Astrocyte of the cerebellum (primary cell): ENCODE measurements at places on chromosomes 2 and 18.

- DNase-seq, result no peak
Measured at GRCh38 chr2:26246818-26247217, 2.1 kb downstream of the HADHB start.

DNA sequence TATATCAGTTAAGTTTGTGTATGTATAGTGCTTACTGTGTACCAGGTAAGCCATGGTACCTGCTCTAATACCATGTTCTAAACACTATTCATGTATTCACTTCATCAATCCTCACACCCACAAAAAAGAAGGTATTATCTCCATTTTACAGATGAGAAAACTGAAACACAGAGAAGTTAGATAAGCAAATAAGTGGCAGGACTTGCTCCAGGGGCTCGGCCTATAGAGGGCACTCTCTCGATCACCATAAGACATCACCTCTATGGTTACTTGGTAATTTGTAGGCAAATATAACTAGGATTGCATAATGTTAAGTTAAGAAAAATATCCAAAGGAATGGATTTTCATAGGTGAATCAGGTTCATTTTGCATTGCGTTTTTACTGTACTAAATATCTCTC lies 118.1 kb upstream of the FN1 start:
- no peak for DNase-seq

DNA sequence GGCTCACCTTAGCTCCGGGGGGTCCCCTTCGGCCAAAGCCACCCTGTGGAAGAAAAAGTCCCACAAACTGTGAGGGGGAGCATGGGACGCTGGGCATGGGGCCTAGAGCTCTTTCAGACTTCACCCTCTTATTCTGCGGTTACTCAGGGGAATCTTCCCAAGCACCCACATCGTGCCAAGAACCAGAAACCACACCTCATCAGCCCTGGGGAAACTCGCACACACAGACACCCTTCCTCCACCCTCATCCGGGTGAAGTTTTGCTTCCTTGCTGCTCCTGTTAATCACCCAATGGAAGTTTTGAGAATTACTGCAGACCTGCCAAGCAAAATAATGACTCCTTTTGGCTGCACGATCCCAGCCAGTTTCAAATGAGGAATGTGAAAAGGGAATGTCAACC lies 59.1 kb downstream of the COL6A3 start:
- peak; percentile 89 for DNase-seq

GRCh38 chr2:207255565-207256470 lies 90.1 kb upstream of the KLF7 start:
- DNase-seq, result no peak

GRCh38 chr2:68693951-68694350 lies 40.7 kb upstream of the ARHGAP25 start:
- DNase-seq, result no peak

DNA sequence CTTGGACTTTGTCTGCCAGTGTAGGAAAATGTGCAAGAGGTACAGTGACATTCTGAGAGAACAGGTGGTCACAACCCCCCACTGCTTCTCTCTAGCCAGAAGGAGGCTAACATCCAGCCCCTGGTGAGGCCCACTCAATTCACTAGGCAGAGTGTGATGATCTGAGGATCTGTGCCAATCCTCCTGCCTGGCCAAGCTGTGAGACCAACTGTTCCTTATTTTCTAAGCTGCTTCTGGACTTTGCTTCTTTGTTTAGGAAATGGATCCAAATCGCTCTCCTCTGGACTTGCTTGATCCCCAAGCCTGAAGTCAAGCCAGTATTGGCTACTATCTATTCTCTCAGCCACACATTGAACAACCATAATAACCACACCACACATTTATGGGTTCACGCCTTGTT lies 202.8 kb downstream of the PIK3C3 start:
- no peak for DNase-seq

- DNase-seq, result no peak
Measured at GRCh38 chr2:222239945-222240675, 58.7 kb downstream of the PAX3 start.

GRCh38 chr2:46866770-46867246 lies 48.8 kb downstream of the MCFD2 start:
- DNase-seq, result no peak

DNA sequence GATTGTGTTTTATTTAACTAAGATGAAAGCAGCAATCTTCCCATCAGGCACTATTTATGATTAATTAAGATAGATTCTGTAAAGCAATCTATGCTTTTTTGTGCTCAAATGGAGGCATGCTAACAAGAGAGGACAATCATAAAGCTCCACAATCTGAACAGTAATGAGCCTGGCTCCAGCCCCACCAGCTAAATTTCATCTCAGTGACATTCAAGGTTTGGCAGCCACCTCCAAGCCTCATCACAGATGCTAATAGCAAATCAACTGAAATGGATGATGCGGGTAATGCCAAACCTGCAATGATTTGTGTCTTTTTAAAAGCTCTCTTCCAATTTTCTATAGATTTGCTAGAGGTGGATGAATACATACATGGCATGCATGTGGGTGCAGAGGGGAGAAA lies 456.6 kb downstream of the TDRD15 start:
- no peak for DNase-seq

DNA sequence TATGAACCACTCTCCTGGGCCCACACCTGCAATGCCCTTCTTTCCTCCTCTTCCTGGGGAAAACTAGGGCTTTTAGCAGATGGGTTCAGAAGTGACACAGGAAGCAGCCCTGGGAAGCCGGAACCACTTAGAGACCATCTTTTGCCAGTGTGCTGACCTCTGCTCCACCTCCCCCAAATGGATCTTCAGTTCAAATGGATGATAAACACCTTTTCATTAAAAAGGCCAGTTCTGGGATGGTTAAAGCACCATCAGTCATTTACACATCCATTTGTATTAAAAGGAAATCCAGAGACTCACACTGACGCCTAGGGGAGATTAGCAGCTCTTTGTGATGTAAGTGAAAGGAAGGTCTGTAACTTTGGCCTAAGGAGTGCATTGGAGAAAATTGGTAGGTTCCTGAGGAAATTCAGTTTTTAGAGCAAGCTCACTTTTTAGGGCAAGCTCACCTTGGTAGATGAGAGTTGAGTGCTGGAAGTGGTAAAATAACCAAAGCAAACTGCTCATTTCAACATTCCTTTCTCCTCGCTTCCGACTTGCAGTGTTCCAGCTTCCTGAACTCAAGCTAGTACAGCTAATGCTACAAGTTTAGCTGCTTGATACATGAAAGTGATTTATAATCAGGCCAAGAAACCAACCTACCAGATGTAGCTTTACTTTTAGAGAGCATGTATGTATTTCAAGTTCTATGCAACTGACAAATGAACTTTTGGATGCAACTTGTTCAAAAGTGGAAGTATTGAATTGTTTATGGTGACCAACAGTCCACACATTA lies 47.7 kb downstream of the ACTR2 start:
- DNase-seq, result no peak

GRCh38 chr2:47616506-47616905 lies 166.4 kb upstream of the MSH6 start:
- DNase-seq, result no peak

- DNase-seq, result no peak
Measured at GRCh38 chr2:239355724-239356123, 45.1 kb downstream of the HDAC4 start.

- DNase-seq, result no peak
Measured at GRCh38 chr2:43435746-43436145, 160.1 kb downstream of the THADA start.

GRCh38 chr2:239409976-239410375 lies 9.2 kb upstream of the HDAC4 start:
- DNase-seq, result no peak

- no peak for DNase-seq
Measured at GRCh38 chr2:219638948-219639755, 11.7 kb downstream of the SLC4A3 start.

DNA sequence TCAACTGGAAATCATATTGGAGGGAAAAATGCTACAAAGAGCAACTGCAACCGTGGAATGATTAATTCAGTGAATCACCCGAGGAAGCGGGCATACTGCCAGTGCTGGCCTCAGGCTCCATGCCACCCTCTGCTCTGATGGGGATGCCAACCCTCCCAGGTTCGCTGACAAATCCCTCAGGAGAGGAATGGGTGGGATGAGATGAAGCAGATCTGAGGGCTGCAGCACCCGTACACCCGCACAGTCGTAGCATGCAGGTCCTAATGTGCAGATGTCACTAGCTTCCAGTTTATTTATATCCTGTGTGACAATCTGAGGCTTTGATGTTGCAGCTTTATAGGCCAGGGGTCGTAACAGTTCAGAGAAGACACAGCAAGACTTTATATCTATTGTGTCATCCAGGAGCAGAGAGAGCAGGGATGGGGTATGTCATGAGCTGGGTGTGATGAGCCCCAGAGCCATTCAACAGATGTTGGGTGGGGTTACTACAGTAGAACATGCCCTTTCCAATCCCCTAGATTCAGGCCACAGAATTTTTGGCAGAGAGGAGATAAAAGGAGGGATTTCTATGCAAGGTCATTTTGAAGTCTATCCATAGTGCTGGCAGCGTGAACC lies 44.6 kb downstream of the DPP4 start:
- no peak for DNase-seq

GRCh38 chr2:105287692-105288091 lies 41.8 kb downstream of the TGFBRAP1 start:
- DNase-seq, result peak; percentile 19

- no peak for DNase-seq
Measured at GRCh38 chr18:2395427-2396161, 175.7 kb downstream of the METTL4 start.

GRCh38 chr2:103847276-103847675 lies 1006.6 kb upstream of the POU3F3 start:
- no peak for DNase-seq

DNA sequence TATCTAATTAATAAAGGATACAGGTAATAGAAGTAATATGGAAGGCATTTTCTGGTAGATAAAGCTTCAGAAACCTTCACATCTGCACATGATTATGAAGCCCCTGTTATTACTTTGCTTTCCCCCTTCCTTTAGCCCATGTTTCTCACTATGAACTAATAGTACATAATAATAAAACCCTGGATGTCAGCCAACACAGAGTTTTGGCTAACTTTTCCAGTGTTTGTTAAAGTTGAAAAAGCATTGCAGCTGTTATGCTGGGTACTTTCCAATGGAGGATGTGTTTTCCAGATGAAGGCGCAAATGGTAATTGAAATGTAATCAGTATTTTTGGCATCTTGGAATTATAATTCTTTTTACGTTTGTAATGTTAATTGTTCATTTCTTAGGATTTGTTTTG lies 43.5 kb downstream of the SPTBN1 start:
- DNase-seq, result no peak

- DNase-seq, result peak; percentile 37
Measured at GRCh38 chr2:11553661-11554398, 20.0 kb downstream of the GREB1 start.

GRCh38 chr2:41319437-41319836 lies 728.4 kb upstream of the PKDCC start:
- no peak for DNase-seq

DNA sequence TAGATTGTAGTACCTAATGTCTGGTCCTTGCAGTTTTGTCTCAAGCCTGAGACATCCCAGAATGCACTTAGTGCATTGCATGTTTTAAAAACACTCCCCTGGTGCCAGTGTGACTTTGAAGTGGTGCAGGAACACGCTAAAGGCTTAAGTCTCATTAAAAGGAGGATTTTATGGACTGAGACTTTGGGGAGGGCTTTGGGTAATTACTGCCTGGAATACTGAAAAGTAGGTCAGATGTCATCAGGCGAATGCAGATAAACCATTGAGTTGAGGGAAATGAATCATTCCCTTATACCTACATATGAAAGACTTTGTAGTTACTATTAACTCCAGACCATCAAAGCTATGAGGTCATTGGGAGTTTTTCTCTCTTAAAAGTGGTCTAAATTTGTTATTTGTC lies 3.0 kb upstream of the OSBPL1A start:
- DNase-seq, result no peak

DNA sequence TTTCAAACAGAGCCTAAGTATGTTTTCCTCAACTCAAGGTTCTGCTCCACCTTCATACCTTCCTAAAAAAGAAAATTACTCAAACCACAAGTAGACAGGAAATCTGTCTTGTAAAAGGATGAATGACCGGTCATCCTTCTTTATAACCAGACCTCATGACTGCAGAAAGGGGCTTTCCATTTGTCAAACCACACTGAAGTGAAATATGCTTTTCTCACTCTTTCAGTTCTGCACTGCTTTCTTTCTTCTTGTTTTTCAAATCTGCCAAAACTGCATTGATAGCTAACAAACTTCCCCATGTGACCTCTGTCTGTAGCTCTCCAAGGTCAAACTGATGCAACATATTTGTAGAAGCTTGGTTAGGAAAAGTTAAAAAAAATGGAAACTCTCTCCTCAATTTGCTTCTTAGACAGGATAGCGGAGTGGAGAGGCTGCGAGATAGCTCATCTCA lies 308.9 kb upstream of the CCDC68 start:
- DNase-seq, result no peak

DNA sequence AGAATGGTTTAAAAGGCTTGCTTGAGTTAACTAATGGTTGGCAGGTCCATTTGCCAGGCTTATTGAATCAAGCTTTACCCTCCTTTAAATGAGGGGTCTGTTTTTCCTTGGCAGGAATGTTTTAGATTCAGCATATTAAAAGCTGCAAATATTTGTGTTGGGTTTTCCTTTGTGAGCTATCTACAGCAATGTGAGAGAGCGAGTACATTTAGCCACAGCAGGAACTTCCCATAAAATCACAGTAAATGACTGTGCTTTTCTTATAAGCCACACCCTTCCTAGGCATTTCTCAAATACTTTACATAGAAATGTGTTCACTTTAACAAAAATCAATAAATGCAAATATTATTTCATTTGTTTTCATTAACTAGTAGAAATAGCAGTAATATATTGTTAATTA lies 23.9 kb downstream of the CALCRL start:
- no peak for DNase-seq

- DNase-seq, result no peak
Measured at GRCh38 chr18:2032036-2032435, 539.3 kb downstream of the METTL4 start.

DNA sequence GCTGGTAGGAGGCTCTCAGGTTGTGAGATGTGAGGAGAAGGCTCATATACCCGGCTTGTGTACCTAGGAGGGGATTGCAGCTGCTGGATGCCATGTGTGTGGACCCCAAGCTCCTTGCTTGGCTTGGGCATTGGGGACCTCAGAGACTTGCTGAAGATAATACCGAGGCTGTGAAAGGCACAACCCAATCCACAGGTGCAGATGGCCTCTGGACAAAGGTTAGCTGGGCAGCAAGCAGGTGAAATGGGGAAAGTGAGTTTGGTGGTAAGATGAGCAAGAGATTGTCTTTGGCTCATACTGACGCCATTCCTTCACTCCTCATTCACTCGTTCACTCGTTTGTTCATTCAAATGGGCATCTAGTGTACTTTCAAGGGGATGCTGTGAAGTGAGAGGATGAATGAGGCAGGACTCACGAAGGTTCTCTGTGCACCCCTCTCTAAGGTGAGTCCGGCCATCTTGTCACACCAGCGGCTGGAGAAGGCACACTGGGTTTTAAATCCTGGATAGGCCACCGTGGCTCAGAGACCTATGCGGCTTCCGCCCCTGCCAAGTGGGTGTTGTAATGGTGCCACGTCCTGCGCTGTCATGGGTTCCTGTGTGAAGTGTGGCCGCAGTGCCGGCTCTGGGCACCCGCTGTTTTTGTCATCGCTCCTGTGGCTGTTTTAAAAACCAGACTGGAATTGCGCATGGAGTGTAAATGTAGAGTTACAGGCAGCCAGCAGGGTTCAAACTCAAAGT lies 13.7 kb downstream of the FBLN7 start:
- DNase-seq, result no peak

GRCh38 chr2:205704127-205704741 lies 21.9 kb downstream of the NRP2 start:
- DNase-seq, result no peak

- no peak for DNase-seq
Measured at GRCh38 chr18:3217948-3218647, 1.7 kb downstream of the MYOM1 start.
